Nephron progenitor cell (in vitro differentiated cells): ENCODE measurements at places on chromosomes 2 and 18.

- no peak for DNase-seq
Measured at GRCh38 chr2:214365549-214365948, 45.3 kb upstream of the VWC2L start.

DNA sequence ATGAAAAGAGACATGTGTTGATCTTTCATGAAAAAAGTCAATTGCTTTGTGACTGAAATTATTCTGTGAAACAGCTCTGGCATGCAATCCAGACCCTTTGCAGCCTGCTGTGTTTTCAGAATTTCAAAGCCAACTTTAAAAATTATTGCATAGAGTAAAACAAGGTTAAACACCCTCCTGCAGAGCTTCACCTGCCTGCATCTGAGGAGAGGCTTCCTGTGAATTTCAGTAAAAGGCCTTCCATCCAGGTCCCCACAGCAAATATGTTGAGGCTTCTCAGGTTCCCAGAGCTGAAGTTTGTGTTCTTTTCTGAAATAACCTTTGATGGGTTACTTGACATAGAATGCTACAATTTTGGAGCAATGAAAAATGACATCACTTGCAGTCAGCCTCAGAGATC, 4.1 kb downstream of the XIRP2 start:
- no peak for DNase-seq

DNA sequence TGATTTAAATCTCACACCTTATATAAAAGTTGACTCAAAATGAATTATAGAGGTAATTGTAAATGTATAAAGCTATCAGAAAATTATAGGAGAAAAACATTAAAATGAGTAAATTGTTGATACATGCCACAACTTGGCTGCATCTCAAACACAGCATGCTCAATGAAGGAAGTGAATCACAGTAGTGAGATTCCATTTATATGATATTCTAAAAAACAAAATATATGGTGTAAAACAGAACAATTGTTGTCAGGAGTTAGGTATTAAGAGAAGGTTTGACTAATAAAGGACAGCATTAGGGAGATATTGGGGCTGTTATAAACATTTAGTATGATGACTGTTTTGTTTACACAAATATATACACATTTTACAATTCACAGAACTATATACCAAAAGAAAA, 356.6 kb upstream of the CELF4 start:
- DNase-seq = no peak

- no peak for DNase-seq
Measured at GRCh38 chr2:214801068-214801467, 8.4 kb downstream of the BARD1 start.

- no peak for DNase-seq
Measured at GRCh38 chr2:195505701-195506100, 151.3 kb upstream of the SLC39A10 start.

GRCh38 chr2:74578408-74578807, 23.9 kb downstream of the DOK1 start:
- DNase-seq = no peak

DNA sequence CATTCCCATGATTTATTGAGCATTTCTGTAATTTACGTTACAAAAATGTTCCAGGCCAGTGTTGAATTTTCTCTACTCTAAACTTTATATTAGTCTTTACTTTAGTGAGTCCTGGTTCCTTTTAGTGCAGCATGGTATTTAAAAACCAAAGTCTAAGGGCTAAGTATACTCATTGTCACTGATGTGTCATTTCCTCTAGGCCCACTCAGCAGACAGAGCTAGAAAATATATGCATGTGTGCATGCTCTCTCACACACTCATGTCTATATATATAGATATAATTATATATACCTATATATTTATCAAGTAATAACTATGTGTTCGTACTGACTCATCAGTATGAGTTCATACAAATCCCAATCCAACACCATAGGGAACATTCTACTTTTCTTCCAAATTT, 132.5 kb upstream of the SLC8A1 start:
- no peak for DNase-seq

DNA sequence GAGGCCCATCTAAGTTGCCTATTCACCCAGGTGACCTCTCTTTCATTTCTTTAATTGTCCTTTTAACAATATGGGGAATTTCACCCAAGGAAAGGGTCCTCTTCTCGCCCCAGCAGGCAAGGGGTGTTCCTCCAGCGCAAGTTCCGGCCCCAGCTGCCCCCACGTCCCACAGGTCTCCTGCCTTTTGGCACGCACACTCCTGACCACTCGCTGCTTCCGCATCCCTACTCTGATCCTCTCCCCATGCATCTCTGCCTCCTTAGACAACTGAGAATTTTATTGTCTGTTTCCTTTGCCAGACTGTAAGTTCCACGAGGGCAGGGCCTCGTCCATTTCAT, 684 bp upstream of the ARPC2 start:
- DNase-seq = no peak

DNA sequence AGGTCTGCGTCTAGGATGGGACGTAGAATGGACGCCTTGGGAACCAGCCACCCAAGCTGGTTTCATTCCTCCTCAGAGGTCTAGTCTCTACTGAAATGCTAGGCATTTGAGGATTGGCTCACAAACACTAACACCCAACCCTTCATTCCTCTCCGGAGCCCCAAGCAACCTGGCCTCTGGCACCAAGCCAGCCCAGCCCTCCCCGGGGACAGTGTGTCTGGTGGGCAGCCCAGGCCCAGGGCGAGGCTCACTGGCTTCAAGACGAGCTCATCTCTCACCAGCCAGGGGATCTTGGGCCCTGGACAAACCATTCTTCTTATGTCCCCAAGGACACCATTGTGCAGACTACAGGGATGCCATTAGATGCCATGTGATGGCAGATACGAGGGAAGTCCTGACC, 182.5 kb downstream of the CTIF start:
- no peak for DNase-seq
